Small intestine (tissue), 16 donors: ENCODE measurements at places on chromosomes 4 and X. TPM values are rescaled to one million over a fixed set of nuclear protein-coding genes. Genes with fewer than 3 reads are reported as not detected.
A peak's percentile ranks its signal among the peaks of the same experiment; 100 is the strongest.

The TASL gene
- polyA plus RNA-seq, result 1.4 TPM

The MAML3 gene
- 5.3 TPM for polyA plus RNA-seq

The SFRP2 gene
- 11.6 TPM for polyA plus RNA-seq

The DDX60 gene
- polyA plus RNA-seq, result 13.2 TPM

The WNK3 gene
- not detected for polyA plus RNA-seq

The NRK gene
- polyA plus RNA-seq, result not detected

The SHROOM3 gene
- polyA plus RNA-seq, result 21.6 TPM

The IGSF1 gene
- not detected for polyA plus RNA-seq

DNA sequence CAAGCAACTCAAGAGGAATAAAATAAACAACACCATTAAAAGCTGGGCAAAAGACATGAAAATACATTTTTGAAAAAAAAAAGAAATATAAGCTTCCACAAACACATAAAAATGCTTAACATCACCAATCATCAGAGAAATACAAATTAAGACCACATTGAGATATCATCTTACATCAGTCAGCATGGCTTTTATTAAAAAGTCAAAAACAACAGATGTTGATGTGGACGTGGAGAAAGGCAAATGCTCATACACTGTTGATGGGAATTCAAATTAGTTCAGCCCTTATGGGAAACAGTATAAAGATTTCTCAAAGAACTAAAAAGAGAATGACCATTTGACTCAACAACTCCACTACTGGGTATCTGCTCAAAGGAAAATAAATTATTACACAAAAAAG is 59.6 kb downstream of the STK32B start:
- no peak for DNase-seq
- no peaks in the 10 kb centered on the region for H3K27me3 ChIP-seq
- H3K27ac ChIP-seq, result no peak overlapping the region
- no peak overlapping the region for H3K4me3 ChIP-seq
- H3K4me1 ChIP-seq, result no peaks in the 10 kb centered on the region

- no peaks in the 10 kb centered on the region for H3K27me3 ChIP-seq
- H3K27ac ChIP-seq, result no peak overlapping the region
- DNase-seq, result no peak
- H3K4me3 ChIP-seq, result no peak overlapping the region
These were observed 53.6 kb downstream of the KLF3 start for GRCh38 chr4:38717604-38718003.

GRCh38 chrX:129762448-129762847 is 17.3 kb upstream of the SASH3 start:
- no peak for DNase-seq
- H3K27me3 ChIP-seq, result no peaks in the 10 kb centered on the region
- H3K4me1 ChIP-seq, result no peaks in the 10 kb centered on the region
- no peak overlapping the region for H3K27ac ChIP-seq
- H3K4me3 ChIP-seq, result no peak overlapping the region

DNA sequence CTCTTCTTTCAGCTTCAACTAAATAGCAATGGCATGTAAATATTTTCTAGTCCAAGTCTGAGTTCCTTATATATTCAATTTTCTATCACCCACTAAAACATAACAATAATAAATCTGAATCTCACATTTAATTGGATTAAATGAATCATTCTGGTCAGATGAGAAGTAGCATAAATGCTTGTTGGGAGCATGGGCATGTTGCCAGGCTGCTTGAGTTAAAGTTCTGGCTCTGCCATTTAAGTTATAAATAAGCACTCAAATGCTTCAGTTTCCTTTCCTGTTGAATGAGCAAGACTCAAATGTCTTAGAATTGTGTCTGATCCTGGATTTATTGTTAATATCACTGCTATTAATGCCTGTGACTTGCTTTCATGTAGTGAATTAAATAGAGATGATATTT is 496.3 kb downstream of the STPG2 start:
- H3K36me3 ChIP-seq, result no peaks in the 10 kb centered on the region
- no peak for DNase-seq
- H3K4me1 ChIP-seq, result no peaks in the 10 kb centered on the region

- no peaks in the 10 kb centered on the region for H3K27me3 ChIP-seq
- no peak for DNase-seq
- H3K4me1 ChIP-seq, result no peaks in the 10 kb centered on the region
- no peak overlapping the region for H3K4me3 ChIP-seq
These were observed 544.5 kb downstream of the PPP4R3C start for GRCh38 chrX:26918631-26919030.

DNA sequence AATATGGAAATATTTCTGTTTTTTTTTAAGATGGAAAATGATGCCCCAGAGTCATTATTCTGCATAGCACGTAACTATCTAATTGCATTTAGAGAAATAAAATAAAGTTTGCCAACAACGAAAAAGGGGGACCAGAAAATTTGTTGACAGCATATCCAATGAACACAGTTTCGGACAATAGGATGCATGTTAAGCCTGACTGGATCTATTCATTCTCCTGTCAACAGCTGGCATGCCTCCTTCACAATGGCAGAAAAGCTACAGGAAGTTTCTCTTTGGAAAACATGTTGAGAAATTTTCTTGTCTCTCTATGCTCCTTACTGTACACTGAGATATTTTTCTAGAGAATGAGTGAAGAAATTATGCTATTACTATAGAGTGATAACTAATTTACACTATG is 262.5 kb downstream of the GRID2 start:
- H3K4me1 ChIP-seq, result no peaks in the 10 kb centered on the region
- H3K27ac ChIP-seq, result no peak overlapping the region
- H3K36me3 ChIP-seq, result no peaks in the 10 kb centered on the region

DNA sequence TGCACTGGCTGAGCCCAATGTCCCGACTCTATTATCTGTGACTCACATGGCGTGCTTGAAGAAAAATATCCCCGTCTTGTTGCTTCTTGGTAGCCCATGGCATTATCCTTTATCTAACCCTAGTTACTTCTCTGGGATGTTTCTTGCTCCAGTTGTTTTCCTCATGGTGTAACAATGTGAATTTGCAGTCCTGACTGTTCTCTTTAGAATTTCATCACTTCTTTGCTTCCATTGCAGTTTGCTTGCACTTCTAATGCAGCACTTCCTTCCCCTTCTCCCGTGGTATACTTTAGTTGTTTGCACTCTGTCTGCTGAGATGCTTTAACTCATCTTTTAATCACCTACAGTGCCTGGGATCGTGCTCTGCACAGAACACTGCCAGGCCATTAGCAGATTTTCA is 126.9 kb downstream of the MAML3 start:
- peaks cover 5% of the 10 kb centered on the region for H3K4me1 ChIP-seq
- no peaks in the 10 kb centered on the region for H3K36me3 ChIP-seq
- no peak overlapping the region for H3K4me3 ChIP-seq
- DNase-seq, result no peak

GRCh38 chrX:43953218-43953617 is 20.0 kb downstream of the NDP start:
- H3K27ac ChIP-seq, result no peak overlapping the region
- no peaks in the 10 kb centered on the region for H3K36me3 ChIP-seq
- no peak for DNase-seq
- H3K4me3 ChIP-seq, result no peak overlapping the region

DNA sequence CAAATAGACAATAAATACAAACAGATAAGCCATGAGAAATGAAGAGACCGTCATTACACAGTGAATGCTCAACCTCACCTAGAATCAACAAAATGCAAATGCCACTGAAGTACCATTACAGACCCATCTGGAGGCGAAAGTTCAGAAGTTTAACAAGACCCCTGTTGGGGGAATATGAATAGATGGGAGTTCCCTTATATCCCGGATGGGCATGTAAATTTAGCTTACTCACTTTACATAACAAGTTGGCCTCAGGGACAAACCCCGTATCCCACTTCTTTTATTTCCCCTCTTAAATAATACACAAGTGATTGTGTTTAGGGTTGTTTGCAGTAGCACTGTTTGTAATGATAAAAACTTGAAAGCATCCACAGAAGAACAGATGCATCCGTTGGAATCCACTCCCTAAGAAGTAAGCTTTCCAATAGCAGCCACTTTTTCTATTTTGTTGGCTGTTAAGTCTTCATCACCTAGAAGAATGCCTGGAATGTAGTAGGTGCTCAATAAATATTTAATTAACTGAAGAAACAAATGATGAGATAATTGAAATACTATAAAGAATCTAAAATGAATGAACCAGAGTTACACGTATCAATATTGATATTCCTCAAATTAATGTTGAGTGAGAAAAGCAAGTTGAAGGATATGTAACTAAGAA is 1076.3 kb upstream of the TENM3 start:
- no peak overlapping the region for H3K27ac ChIP-seq
- no peaks in the 10 kb centered on the region for H3K36me3 ChIP-seq
- no peak overlapping the region for H3K4me3 ChIP-seq
- no peak for DNase-seq
- H3K27me3 ChIP-seq, result no peaks in the 10 kb centered on the region

- no peaks in the 10 kb centered on the region for H3K36me3 ChIP-seq
- no peaks in the 10 kb centered on the region for H3K27me3 ChIP-seq
- no peaks in the 10 kb centered on the region for H3K4me1 ChIP-seq
- DNase-seq, result no peak
- H3K4me3 ChIP-seq, result no peak overlapping the region
These were observed 51.6 kb upstream of the HDAC8 start for GRCh38 chrX:72624194-72624593.

DNA sequence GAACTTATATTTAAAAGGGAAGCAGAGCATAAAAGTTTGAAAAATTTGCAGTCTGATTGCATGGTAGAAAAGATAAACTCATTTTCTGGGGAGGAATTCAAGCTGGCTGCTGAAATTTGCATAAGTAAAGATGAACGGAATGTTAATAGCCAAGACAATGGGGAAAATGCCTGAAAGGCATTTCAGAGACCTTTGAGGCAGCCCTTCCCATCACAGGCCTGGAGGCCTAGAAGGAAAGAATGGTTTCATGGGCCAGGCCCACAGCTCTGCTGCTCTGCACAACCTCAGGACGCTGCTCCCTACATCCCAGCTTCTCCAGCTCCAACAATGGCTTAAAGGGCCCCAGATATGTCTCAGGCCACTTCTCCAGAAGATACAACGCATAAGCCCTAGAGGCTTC is 46.9 kb upstream of the INPP4B start:
- H3K4me3 ChIP-seq, result no peak overlapping the region
- H3K4me1 ChIP-seq, result no peaks in the 10 kb centered on the region
- no peaks in the 10 kb centered on the region for H3K27me3 ChIP-seq
- H3K36me3 ChIP-seq, result no peaks in the 10 kb centered on the region
- no peak for DNase-seq

- H3K4me3 ChIP-seq, result no peak overlapping the region
- H3K27me3 ChIP-seq, result no peaks in the 10 kb centered on the region
- H3K4me1 ChIP-seq, result no peaks in the 10 kb centered on the region
- H3K27ac ChIP-seq, result no peak overlapping the region
- H3K36me3 ChIP-seq, result no peaks in the 10 kb centered on the region
These were observed 855.2 kb upstream of the ADGRL3 start for GRCh38 chr4:60344908-60345307.

DNA sequence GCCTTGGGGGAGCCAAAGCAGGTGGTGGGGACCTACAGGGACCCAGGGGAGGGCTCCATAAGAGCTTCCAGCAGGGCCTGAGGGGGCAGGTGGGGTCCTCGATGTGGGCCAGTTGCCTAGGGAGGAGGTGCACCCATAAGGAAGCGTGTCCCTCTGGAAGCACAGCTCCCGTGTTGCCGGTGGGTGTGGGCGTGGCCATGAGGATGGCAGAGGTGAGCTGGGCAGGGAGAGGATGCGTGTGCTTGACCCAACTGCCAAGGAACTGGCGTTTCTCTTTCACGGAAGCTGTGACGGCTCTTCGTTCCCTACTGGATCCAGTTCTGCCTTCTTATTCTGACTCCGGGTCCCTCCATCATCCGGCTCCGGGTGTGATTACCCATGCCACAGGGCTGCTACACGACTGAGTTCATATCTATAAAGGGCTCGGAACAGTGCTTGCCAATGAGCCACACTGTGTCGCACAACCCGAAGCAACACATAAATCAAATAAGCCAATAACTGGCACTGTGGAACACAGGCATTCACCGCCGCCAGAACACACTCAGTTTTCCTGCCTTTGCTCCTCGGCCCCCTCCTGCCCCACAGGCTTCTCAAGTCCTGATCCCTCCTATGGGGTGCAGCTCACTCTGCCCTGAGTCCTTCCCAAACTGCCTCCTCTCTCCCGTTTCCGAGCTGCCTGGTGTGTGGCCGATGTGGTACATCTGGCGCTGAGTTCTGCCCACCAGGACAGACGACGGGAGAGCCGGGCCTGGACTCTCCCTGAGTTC is 35.5 kb downstream of the RNF212 start:
- H3K4me1 ChIP-seq, result no peaks in the 10 kb centered on the region
- H3K4me3 ChIP-seq, result no peak overlapping the region
- no peak overlapping the region for H3K27ac ChIP-seq
- H3K27me3 ChIP-seq, result no peaks in the 10 kb centered on the region
- no peaks in the 10 kb centered on the region for H3K36me3 ChIP-seq

GRCh38 chr4:38677441-38677840 is 13.4 kb downstream of the KLF3 start:
- H3K27ac ChIP-seq, result peak overlapping the region; percentile 14
- no peaks in the 10 kb centered on the region for H3K27me3 ChIP-seq
- no peak overlapping the region for H3K4me3 ChIP-seq
- no peak for DNase-seq
- peaks cover 2% of the 10 kb centered on the region for H3K4me1 ChIP-seq
- peaks cover 2% of the 10 kb centered on the region for H3K36me3 ChIP-seq

DNA sequence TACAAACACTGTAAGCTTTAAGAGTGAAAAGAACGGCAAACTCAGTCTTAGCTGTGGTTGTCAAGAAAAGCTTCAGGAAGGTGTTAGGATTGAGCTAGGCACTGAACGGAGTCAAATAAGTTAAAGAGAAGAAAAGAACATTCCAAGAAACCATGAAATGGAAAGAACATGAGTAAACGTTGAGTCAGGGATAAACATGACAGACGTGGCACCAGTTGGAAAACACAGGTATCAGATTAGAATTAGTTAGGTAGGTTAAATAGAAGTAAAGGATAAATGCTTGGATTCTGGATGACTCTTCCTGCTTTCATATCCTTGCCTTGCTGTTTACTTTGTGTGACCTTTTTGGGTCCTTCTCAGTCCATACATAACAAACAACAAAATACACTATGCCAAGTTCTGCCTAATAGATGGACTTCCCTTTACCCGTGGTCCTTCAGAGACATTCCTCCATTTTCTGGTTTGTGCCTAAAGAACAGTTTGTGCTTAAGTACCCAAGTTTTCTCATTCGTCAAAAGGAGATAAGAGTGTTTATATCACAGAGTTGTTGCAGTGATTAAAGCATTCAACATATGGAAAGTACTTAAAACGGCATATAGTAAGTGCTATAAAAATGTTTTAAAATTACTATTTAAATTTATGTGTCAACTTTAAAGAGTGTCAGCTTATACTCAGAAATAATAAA is 446.9 kb downstream of the TMA16 start:
- no peak overlapping the region for H3K4me3 ChIP-seq
- DNase-seq, result no peak
- H3K36me3 ChIP-seq, result no peaks in the 10 kb centered on the region
- H3K4me1 ChIP-seq, result no peaks in the 10 kb centered on the region
- H3K27me3 ChIP-seq, result no peaks in the 10 kb centered on the region

- H3K4me1 ChIP-seq, result no peaks in the 10 kb centered on the region
- H3K27me3 ChIP-seq, result no peaks in the 10 kb centered on the region
- H3K4me3 ChIP-seq, result no peak overlapping the region
- H3K27ac ChIP-seq, result no peak overlapping the region
These were observed 2.7 kb downstream of the ARHGEF6 start for GRCh38 chrX:136778020-136778419.

- no peak overlapping the region for H3K4me3 ChIP-seq
- H3K4me1 ChIP-seq, result no peaks in the 10 kb centered on the region
- H3K36me3 ChIP-seq, result no peaks in the 10 kb centered on the region
- no peak for DNase-seq
- H3K27me3 ChIP-seq, result peaks cover 9% of the 10 kb centered on the region
These were observed 27.6 kb upstream of the BCORL1 start for GRCh38 chrX:129954804-129955203.
